Stimulated activated CD4-positive, alpha-beta T cell treated with anti-CD3 and anti-CD28 coated beads, Interleukin-2, amount 100 ng/mL, for 24 hours (primary cell): ENCODE measurements at places on chromosomes 4 and X.

- DNase-seq, result no peak
These were observed 107.0 kb upstream of the ELOVL6 start for GRCh38 chr4:110305455-110305854.

DNA sequence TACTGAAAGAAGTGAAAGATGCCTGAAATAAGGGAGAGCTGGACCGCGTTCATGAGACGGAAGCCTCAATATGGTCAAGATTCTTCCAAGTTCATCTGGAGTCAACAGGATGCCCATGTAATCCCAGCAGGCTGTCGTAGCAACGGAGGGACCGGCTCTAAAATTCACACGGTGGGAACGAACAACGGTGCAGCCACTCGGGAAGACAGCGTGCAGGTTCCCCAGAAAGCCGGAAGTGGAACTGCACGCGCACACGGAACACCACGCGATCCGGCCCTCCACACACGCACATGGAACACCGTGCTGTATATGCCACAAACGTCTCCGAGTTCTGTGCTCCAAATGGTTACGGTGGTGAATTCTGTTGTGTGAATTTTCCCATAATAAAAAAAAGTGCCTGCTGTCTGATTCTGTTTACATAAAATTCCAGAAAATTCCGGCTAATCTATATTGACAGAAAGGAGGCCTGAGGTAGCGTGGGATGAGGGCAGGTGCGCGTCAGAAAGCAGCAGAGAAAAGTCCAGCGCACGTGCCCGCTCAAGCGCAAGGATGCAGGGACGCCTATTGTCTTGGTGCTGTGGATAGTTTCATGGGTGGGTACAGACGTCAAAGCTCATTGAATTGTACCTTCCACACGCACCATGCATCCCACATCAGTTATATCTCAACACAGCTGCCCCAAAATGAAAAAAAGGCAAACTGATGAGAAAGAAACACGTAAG is 31.2 kb downstream of the PPP2R3B start:
- DNase-seq, result no peak

- DNase-seq, result no peak
These were observed 83.2 kb downstream of the SHROOM3 start for GRCh38 chr4:76518241-76518640.

DNA sequence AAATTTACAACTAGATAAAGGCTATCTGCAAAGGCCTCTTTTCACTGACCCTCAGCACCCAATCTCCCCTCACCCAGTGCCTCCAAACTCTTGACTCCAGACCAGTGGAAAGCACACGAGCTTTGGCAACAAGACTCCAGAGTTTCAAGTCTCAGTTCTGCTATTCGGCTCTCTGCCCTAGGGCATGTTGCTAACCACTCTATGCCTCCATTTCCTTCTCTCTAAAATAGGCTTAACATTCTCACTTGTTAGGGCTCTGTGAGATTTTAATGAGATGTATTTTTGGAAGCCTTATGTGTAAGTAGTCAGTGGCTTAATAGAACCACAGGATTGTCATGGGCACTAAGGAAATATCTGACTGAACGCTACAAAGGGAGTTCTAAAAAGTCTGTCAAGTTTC is 116.5 kb upstream of the IQCM start:
- no peak for DNase-seq
